ENCODE measurements at places on chromosomes 6 and 20.

GRCh38 chr20:3156811-3157619 lies 2.6 kb downstream of the FASTKD5 start:
- no peak for DNase-seq

DNA sequence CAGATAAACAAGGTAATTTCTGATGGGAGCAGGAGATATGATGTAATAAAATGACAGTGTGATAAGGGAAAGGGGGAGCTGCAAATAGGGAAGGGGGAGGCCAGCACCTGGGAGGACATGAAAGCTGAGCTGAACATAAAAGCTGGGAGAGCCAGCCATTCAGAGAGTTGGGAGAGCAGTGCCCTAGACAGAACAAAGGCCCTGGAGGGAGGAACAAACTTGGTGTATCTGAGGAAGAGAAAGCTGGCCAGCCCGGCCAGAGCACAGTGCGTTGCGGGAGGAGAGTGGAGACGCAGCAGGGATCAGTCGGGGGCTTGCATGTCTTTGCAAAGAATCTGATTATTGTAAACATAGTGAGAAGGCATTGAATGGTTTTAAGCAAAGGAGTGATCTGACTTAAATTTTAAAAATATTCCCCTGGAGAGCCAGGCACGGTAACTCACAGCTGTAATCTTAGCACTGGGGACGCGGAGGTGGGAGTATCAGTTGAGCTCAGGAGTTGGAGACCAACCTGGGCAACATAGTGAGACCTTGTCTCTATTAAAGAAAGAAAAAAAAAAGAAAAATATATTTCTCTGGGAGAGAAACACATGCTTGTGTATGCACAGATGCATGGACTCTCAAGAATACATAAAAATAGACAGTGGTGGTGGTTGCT lies 318.2 kb downstream of the ZFAND3 start:
- DNase-seq, result no peak

DNA sequence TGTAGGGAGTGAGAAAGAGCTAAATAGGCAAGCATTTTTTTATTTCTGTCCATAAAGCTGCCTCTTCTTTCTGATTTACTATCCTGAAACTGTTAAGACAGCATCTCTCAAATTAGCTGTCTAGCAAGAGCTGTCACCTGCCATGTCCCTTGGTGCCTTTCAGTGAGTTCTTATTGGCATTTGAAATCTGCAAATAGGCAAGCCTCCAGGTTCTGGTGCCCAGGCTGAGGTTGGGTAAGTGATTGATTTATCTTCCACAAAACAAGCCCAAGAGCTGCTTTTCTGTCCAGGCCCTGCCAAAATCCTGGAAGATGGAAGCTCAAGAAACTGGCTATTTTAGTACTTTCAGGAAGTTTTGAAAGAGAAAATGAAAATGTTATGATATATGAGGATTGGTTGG lies 22.4 kb downstream of the MANEA start:
- DNase-seq, result no peak

DNA sequence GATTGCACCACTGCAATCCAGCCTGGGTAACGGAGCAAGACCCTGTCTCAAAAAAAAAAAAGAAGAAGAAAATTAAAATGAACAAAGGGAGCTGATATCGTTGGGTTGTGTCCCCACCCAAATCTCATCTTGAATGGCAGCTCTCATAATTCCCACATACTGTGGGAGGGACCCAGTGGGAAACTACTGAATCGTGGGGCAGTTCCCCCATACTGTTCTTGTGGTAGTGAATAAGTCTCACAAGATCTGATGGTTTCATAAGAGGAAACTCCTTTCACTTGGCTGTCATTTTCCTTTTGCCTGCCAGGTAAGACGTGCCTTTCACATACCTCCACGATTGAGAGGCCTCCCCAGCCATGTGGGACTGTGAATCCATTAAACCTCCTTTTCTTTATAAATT lies 149.4 kb downstream of the PREX1 start:
- no peak for DNase-seq

- peak; percentile 95 for DNase-seq
Observed at GRCh38 chr20:31722257-31723068, at the start of gene BCL2L1. TSS of gene BCL2L1 (minus strand) at chr20:31722868. CDS start at chr20:31722218, 650 bp downstream.

- no peak for DNase-seq
Observed at GRCh38 chr20:62815066-62815991, 1.5 kb upstream of the COL9A3 start.

DNA sequence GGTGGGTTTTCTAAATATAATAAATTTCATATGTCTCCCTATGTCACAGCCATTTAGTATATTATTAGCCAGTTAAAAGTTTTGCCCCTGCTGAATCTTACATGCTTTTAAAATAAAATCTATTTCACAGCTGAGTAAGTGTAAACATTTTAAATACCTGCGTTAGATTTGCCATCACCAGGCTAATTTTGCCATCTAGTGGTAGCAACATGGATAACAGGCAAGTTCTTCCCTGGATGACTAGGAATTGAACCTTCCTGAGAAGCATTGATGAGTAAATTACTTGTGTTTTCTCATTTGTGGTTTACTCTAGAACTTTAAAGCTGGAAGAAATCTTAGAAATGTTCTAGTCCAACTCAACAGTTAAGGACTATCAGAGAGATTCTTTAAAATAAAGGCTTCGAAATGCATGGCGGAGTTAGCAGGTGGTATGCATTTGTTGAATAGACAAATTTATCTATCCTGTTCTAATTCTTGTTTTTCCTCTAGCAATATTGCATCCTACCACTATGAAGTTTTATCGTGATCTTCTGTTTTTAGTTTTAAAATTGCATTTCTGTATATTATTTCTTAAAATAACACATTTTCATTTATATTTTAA lies 2.6 kb downstream of the PRSS35 start:
- DNase-seq, result no peak

- DNase-seq, result peak; percentile 26
Observed at GRCh38 chr20:62892348-62893304, 31.0 kb upstream of the TCFL5 start.
